ENCODE measurements at places on chromosomes 7 and 10.

DNA sequence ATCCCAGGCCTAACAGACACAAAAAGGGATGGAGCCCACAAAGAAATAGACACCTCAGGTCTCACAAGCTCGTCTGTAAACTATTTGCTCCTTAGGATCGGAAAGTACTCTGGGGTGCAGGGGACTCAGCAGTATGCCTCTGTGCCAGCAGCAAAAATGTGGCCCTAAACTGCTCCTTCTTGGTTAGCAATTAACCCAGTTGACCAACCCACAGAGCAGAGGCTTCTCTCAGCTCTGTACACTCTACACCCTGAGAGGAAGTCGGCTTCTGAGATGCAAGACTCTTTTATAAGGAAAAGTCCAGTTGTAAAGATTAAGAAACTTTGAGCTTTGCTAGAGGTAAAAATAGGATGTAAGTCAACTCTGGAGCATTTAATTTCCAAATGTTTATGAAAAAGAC is 156.3 kb upstream of the PRSS58 start:
- no peak for DNase-seq

DNA sequence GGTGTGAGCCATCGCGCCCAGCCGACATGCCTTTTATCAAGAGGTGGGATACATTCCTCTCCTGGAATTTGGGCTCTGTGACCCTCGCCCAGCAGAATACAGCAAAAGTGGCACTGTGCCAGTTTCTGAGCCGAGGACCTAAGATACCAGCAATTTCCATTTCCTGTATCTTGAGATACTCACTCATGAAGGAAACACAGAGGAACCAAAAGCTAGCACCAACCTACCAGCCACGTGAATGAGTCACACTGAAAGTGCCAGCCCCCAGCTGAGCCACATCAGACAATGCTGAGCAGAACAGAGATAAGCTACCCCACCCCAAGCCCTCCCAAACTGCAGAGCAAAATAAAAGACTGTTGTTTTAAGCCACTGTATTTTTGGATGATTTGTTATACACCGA is 56.3 kb downstream of the CACUL1 start:
- no peak for DNase-seq

DNA sequence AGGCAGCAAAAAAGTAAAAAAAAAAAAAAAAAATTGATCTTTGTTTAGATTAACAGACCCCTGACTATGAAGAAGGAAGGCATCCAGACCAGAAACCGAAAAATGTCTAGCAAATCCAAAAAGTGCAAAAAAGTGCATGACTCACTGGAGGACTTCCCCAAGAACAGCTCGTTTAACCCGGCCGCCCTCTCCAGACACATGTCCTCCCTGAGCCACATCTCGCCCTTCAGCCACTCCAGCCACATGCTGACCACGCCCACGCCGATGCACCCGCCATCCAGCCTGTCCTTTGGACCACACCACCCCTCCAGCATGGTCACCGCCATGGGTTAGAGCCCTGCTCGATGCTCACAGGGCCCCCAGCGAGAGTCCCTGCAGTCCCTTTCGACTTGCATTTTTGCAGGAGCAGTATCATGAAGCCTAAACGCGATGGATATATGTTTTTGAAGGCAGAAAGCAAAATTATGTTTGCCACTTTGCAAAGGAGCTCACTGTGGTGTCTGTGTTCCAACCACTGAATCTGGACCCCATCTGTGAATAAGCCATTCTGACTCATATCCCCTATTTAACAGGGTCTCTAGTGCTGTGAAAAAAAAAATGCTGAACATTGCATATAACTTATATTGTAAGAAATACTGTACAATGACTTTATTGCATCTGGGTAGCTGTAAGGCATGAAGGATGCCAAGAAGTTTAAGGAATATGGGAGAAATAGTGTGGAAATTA is 19.4 kb downstream of the GATA3 start:
- no peak for DNase-seq

- DNase-seq = no peak
These were observed 59.8 kb downstream of the COL13A1 start for GRCh38 chr10:69861251-69862240.

GRCh38 chr10:129690248-129691070 is 223.4 kb downstream of the MGMT start:
- DNase-seq = no peak

DNA sequence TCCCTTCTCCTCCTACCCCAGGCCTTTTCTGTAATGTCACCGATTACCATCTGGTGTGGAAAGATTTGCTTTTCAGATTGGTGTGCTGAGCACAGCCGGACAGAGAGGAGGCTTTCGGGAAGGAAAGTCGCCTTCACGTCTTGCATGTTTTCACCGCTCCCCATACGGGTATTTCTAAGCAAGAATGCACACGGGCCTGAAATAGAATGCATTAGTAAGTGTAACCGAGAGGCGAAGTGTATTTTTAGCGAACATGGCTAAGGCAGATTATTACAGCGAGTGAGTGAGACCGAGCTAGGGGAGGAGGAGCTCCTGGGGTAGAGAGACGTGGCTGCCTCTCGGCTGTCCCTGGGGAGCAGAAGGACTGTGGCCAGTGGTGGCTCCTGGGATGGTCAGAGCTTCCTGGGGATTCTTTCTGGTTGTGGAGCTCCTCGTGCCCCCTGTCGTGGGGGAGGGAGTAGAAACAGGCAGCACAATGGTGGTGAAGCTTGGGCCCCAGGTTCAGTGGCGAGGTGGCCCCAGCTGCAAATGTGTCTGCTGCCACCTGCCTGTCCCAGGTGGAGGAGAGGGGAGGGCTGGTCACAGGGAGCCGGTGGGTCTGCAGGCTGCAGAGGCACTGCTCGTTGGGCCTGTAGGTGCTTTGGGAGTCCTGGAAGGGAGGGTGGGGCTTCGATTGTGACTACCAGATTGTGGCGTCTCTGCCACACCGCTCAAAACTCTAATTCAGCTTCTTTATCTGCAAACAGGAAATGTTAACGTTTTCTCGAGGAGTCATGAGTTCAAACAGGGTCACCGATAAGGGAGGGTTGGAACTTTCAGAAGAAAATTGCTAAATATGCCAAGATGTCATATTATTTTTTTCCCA is 135.8 kb downstream of the CAMK1D start:
- DNase-seq = no peak

- no peak for DNase-seq
These were observed 206.3 kb downstream of the THSD7A start for GRCh38 chr7:11625669-11626068.

DNA sequence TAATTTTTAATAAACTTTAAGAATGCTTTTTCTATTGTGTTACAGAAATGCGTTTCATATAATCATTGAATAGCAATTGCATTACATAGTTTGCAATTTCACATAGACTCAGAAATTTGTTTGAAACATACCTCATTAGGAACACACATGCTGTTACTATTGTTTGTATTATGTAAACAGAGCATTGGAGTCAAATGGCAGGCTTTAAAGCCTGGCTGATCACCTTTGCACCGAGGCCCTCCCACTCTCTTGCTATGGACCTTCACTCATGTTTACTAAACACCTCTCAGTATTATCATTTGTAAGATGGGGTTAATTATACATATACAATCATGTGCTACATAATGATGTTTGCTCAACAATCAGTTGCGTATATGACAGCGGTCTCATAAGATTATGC is 203.6 kb upstream of the NPSR1 start:
- DNase-seq = no peak

- no peak for DNase-seq
These were observed 429.0 kb upstream of the MTPN start for GRCh38 chr7:136405931-136406777.

GRCh38 chr7:133061357-133061756 is 20.5 kb downstream of the CHCHD3 start:
- no peak for DNase-seq

DNA sequence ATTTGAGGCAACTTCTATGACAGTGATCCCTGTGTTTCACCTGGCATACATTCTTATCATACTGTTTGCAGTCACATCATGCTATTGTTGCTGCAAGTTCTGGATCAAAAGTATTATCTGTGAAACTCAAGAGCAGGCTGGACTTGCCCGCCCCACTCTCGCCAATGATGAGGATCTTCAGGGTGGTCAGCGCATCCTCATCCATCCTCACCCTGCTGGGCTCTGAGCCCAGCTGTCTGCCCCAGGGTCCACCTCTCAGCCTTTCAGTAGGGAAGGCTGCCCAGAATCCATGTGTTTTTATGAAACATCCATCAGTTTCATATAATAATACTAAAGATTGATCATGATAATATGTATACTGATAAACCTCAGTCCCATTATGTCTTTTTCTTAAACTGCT is 55.4 kb upstream of the KIF5B start:
- no peak for DNase-seq

GRCh38 chr7:139738101-139738489 is 39.7 kb downstream of the HIPK2 start:
- no peak for DNase-seq

GRCh38 chr10:128568041-128568440 is 441.8 kb upstream of the MKI67 start:
- DNase-seq = no peak

GRCh38 chr7:137934941-137935883 is 66.7 kb downstream of the CREB3L2 start:
- DNase-seq = no peak

DNA sequence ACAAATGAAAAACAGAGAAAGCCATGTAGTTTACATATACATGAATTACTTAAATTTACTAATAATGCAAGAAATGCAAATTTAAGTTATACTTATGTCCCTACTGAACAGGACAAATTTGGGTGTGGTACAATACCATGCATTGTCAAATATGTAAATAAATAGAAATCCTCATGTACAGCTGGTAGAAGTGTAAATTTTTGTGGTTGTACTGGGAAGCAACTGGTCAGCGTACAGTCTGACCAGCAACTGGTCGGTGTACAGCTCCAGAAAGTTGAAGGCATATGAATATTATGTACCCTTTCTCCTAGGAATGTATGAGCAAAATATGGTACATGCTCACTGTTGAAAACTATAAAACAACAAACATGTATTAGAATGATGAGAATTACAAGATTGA is 93.9 kb upstream of the TMEM106B start:
- no peak for DNase-seq

- DNase-seq = no peak
These were observed 65.2 kb upstream of the FAM20C start for GRCh38 chr7:127064-127598.

DNA sequence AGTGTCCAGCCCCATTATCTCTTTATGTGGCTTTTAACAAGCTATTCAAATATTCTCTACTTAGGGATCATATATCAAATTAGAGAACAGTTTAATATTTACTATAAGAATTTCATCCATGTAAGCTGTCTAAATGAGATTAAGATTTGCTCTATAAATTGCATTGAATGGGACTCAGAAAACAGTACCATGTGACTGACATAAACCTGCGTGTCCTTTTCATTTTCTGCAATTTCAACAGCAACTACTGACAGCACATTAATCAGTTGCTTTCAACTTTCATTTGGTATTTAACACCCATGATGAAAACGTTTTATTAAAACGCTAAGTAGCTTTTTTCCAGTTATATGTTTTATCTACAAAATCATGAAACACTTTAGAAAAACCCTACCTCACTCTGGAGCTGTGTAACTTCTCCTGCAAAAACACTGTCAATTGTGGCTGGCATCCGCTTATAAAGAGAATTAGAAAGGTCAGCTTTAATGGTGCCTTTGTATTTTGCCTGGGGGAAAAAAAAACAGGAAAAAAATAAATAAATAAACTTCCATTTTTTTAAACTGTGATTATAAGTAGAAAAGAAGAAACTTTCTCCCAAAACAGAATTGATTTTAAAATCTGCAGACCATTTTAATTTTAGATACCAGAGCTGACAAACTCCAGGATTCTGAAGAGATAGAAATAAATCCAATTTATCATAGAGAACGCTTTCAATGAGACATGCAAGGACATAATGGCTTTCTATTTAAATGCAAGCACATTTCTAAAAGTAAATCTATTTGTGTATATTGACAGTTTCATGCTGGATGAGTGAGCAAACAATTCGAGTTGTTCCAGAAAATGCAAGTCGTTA is 9.2 kb downstream of the NEBL start:
- DNase-seq = no peak

- DNase-seq = no peak
These were observed 84.1 kb downstream of the MALSU1 start for GRCh38 chr7:23383225-23383624.

GRCh38 chr10:35888400-35888799 is 246.3 kb upstream of the FZD8 start:
- DNase-seq = no peak

DNA sequence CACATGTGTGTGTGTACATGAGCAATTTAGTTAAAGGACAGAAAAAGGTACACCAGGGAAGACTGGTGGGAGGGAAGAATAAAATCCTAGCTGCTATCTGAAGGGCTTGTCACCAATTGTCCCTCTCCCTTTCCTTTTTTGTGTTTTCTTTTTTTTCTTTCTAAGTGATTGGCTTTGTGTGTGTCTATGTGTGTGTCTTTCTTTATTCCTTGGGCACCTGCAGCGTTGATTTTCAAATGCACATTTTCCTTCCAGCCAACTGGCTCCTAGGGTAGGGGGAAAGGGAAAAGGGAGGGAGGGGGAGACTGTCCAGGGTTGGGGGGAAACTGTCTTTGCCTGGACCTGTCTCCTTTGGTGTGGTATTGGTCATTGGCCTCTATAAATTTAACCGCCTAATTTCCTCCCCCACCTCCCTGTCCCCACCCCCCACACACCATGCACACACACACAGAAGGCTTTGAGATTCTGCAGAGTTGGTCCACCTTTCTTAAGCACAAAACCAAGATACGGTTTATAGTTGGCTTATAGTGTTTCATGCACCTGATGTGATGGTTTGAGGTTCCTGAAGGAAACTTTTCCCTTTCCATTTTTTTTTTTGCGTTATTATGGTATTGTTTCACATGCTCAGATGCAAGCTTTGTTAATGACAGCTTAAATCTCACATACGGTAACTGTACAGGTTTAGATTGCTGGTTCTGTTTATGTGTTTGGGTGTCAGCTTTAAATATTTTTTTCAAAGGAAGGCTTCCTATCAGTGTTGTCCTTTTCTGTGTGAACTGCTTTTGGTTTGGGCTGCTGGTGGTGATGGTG is 2.6 kb downstream of the AUTS2 start:
- DNase-seq = no peak

GRCh38 chr7:135827391-135827790 is 78.8 kb upstream of the FAM180A start:
- DNase-seq = no peak

DNA sequence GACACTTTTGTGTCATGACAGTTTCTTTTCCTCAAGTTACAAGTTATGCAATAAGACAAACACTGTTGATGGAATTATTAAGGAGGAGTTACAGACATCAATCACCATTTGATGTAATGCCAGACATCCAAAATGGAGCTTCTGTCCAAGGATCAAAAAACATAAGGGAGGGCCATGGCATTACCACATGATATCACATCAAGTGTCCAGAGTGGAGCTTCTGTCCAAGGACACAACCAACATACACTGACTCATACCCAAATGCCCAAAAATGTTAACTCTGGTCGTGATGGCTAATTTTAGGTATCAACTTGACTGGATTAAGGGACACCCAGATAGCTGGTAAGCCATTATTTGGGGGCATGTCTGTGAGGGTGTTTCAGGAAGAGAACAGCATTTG is 140.4 kb downstream of the DOCK4 start:
- DNase-seq = no peak

DNA sequence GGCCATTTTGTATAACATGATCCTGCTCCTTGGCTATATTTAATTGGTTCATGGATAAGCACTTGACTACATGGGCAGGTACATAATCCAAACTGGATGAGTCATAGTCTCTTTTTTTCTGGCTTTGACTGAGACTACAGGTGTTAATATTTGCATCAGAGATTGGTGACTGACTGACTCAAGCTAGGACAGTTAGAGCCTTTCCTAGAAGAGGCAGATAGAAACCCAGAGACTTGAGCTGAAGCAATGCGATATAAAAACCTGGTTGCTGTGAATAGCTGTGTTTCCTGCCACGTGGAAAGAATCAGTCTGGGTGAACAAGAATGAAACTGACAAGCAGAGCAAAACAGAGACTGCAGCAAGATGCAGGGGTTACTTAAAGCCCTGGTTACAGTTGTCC is 81.0 kb downstream of the SAMD9 start:
- no peak for DNase-seq

Measured in liver (tissue), 10 donors.